Posterior vena cava (tissue), 2 donors: ENCODE measurements at places on chromosomes 4 and X.
A peak's percentile ranks its signal among the peaks of the same experiment; 100 is the strongest.

GRCh38 chr4:6031846-6032245, 13.6 kb upstream of the C4orf50 start:
- DNase-seq: peak; percentile 49

- DNase-seq: peak; percentile 99
Observed at GRCh38 chrX:318068-318738, 393 bp downstream of the GTPBP6 start.

GRCh38 chr4:44157611-44158277, 290.9 kb downstream of the KCTD8 start:
- DNase-seq: no peak

- no peak for DNase-seq
Observed at GRCh38 chrX:43562372-43562771, 93.7 kb upstream of the MAOA start.

DNA sequence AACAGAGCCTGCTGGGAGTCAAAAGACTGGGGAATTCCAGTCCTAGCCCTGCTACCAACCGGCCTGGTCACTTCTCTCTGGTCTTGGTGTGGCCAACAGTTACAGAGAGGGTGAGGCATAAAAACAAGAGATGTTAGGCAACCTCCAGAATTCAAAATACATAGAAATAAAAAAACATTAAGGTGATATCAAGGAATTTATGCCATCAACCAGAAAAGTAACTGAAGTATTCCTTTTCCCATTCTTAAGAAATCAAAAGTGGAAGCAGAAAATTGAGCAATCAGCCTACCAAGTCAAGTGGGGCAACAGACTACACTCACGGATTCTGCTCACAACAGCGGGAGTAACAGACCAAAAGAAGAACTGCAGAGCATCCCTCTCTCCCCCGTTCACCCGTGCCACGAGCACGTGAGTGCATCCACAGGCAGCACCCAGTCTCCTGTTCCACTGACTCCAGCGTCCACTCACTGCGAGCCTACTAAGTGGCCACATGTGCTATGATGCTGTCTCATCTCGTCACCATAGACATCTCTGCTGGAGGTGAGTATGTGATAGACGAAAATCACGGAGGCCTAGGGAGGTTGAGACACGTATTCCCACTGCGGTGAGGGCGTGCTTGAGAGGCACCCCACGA, 29.3 kb downstream of the AFAP1 start:
- no peak for DNase-seq

GRCh38 chr4:22456291-22456690, 59.6 kb downstream of the ADGRA3 start:
- no peak for DNase-seq

- no peak for DNase-seq
Observed at GRCh38 chr4:1155314-1155713, 17.1 kb downstream of the SPON2 start.

- no peak for DNase-seq
Observed at GRCh38 chrX:65407157-65407626, 127.4 kb downstream of the LAS1L start.

GRCh38 chr4:182555997-182556418, 312.8 kb downstream of the TENM3 start:
- DNase-seq: no peak

- DNase-seq: no peak
Observed at GRCh38 chr4:2893772-2894171, 50.1 kb downstream of the ADD1 start.

- DNase-seq: peak; percentile 75
Observed at GRCh38 chr4:71187404-71188155, 151.2 kb upstream of the SLC4A4 start.

GRCh38 chrX:65997978-65998717, 41.7 kb downstream of the VSIG4 start:
- DNase-seq: no peak

DNA sequence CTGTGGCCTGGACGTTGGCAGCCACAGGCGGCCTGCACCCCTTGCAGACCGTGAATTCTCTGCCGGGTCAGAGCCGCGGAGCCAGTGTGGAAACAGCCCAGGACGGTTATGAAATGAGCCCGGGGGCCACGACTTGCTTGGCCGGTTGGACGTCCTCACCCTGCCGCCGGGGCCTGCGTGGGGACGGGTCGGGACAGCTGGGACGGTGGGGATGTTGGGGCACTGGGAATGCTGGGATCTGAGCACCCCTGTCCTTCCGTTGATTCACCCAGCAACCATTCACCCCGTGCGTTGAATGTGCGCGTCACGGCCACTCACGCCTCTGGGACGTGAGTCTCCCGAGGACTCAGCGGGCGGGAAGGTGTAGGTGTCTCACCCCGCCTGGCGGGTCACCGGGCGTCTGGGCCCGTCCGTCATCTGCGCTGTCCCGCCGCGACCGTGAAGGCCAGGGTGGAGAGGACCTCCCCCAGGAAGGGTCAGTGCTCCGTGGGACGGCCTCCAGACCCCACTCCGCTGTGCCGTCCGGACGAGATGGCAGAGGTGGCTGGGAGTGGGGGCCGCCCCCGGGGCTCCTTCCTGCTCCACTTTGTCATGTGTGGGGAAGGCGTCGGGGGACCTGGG, 4.5 kb upstream of the PLCXD1 start:
- peak; percentile 84 for DNase-seq

GRCh38 chrX:68895341-68895755, 66.5 kb downstream of the EFNB1 start:
- DNase-seq: peak; percentile 80

DNA sequence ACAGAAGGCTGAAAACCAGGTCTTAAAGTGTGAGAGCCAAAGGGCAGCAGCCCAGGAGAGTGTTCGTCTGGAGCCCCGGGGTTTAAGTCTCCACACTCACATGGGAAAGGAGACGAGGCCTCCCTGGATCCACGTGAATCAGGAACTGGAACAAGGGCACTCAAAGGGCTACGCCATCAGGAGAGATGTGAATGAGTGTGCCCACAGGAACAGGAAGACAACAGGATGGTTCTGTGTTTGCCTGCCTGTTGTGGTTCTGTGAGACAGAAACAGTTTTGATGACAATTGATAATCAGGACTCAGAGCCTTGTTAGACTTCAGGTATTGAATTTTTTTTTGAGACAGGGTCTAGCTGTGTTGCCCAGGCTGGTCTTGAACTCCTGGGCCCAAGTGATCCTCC, 4.9 kb upstream of the CTBP1 start:
- no peak for DNase-seq

DNA sequence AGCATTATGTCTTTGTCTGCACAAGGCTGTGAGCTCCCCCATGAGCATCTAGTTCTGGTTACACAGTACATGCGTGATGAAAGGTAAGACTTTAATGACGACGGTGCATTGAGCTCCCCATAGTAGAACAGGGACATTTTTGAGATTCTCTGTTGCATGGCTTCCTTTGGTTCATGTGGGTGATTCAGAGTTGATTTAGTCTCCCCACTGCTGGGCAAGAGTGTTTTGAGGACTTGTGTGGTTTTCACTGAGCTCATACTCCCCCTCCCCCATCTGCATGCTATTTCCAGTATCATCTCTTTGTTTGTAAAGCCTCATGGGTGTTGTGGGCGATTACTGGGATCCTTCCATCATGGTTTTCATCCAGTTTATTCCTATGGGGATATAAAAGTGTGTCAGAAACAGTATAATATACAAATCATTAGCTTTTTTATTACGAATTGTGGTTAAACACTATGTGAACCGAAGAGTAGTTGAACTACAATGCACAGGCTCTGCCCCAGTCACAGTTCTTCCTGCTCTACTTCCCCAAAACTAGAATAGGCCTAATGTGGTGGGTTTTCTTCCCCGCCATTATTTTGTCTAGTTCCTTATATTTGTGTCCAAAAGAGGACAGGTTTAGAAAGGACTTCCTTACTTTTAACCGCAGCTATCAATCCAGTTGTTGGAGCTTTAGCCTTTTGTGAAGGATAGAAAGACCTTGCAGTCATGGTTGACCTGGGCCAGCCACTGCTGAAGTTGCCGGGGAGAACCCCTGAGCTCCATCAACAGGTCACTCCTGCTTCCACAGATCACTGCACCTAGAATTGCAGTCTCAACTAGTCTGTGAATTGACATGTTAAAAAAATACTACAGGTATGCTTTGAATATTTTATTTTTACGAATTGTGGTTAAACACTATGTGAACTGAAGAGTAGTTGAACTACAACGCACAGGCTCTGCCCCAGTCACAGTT, 30.4 kb downstream of the KIT start:
- DNase-seq: no peak

DNA sequence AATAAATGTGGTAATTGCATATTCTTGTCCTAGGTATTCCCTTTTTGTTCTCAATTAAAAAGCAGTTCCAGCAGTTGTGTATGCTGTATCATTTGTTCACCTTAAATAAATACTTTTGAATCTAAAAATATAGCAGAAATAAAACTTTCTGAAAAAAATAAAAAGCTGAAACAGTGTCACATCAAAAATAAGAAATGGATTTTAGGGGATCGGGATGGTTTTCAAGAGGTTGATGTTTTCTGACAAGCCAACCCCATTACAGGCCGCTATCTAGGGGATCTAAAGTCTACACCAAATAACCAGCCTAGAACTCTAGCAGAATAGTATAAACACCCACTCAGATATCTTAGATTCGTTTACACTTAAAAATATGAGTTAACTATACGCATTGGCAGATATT, 95.4 kb upstream of the MAML3 start:
- DNase-seq: no peak

DNA sequence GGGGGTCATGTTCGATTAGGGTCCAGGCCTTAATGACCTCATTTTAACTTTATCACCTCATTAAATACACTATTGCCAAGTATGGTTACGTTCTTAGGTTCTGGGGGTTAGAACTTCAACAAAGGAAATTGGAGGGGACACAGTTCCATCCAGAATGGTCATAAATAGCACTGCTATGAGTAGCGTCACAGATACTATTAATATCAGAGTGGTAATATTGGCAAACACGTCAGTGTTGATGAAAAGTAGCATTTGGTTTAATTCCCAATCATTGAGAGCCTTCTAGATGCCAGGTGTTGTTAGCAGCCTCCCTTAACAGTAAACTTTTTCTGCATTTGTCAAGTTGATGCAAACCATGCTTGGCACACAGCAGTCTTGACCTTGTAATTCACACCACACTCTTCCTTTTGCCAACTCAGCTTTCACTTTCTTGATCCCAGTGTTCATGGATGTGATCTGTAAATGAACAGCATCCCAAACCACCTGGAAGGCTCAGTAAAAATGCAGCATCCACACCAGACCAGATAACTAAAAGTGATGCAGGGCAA, 912.5 kb upstream of the TENM3 start:
- DNase-seq: no peak

GRCh38 chrX:79270401-79270800, 96.7 kb downstream of the ITM2A start:
- no peak for DNase-seq

- no peak for DNase-seq
Observed at GRCh38 chr4:169150806-169151205, 120.0 kb downstream of the SH3RF1 start.

DNA sequence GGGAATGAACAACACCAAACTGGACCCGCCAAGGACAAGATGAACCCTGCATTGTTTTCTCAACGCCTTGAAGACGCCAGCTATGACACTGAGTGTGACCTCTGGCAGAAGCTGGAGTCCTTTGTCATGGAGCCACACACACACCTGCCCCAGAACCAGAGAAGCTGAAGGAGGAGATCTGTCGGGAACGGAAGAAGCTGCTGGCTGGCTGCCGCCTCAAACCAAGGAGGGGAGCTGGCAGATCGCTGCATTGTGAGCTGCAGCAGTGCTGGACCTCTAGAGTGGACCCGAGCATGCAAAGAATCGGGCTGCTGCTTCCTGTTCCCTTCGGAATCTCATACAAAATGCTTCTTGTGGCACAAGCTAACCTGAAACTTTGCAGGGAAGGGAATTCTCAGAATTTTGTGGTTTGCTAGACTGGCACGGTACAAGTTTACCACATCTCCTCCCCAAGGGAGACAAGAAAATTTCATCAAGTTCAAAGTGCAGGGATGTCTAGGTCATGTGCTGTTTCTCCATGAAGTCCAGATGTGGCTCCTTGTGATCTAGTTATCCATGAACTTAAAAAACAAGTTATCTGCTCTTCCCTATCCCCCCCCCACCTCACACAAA, 23.4 kb upstream of the GLRB start:
- DNase-seq: no peak

- no peak for DNase-seq
Observed at GRCh38 chrX:131621650-131622049, 77.8 kb downstream of the OR13H1 start.

- no peak for DNase-seq
Observed at GRCh38 chr4:181684310-181684709, 558.9 kb upstream of the TENM3 start.

DNA sequence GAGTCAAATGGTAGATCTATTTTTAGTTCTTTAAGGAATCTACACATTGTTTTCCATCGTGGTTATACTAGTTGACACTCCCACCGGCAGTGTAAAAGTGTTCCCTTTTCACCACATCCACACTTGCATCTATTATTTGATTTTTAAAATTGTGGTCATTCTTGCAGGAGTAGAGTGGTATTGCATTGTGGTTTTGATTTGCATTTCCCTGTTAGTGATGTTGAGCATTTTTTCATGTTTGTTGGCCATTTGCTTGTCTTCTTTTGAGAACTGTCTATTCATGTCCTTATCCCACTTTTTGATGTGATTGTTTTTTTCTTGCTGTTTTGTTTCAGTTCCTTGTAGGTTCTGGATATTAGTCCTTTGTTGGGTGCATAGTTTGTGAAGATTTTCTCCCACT, 70.0 kb downstream of the TAB3 start:
- no peak for DNase-seq

DNA sequence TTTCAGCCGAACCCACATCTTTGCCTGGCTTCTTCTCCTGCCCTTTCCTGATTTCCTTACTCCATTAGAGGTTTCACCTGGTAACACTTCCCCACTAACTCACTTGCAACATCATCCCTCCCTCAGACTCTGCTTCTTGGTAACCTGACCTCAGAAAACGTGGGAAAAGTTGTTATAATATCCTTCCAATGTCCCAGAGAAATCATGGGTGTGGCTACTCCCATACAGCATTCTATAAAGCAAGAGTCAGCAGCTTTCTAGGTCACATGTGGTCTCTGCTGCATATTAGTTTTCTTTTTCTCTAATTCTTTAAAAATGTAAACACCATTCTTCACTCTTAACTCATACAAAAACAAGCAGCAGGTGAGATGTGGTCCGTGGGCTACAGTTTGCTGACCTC, 283.1 kb upstream of the MAOA start:
- no peak for DNase-seq

DNA sequence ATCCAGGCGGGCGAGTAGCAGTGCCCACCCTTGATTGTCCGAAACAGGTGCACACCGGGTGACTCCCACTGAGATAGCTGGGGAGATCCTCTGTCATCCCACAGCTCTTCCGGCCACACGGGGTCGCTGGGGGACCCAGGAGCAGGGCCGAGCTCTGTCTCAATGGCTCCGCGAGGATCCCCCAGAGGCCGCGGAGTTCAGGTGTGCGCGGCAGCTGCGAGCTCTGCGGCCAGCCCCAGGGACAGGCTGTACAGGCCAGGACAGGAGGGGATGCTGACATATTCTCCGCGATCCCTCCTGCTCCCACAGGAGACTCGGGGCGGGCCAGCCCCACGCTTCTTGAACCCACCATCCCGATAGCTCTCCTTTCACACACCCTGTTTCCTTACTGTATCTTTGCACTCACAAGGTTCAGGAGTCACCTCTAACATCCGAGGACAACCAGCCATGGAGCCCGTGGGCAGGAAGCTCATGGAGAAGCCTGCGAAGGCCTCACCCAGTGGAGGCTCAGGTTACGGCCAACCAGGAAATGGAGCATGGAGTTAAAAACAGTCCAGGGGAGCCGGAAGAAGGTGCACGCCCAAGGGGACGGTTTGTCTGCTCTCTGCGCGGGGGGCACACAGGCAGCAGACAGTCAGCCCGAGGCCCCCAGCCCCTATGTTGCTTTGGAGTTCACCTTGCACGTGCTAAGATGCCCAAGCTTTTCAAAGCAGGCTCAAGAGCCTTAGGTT, 77.9 kb upstream of the AMELX start:
- peak; percentile 62 for DNase-seq

GRCh38 chr4:35250761-35251160, 993.6 kb downstream of the ARAP2 start:
- no peak for DNase-seq
